Kidney (tissue), 22 donors: ENCODE measurements at places on chromosomes 5 and 9. TPM values are rescaled to one million over a fixed set of nuclear protein-coding genes. Genes with fewer than 3 reads are reported as not detected.

SLC6A19 gene
- 69.3 TPM for polyA plus RNA-seq

FAM81B gene
- polyA plus RNA-seq = 2.3 TPM

PCDHGC4 gene
- polyA plus RNA-seq = not detected

SLC45A2 gene
- polyA plus RNA-seq = 0.22 TPM

ALDH1A1 gene
- 295 TPM for polyA plus RNA-seq

SLCO6A1 gene
- not detected for polyA plus RNA-seq

PANK3 gene
- polyA plus RNA-seq = 7.7 TPM

CARTPT gene
- polyA plus RNA-seq = not detected

MAPK9 gene
- polyA plus RNA-seq = 17.3 TPM

GLRA1 gene
- polyA plus RNA-seq = not detected

DNA sequence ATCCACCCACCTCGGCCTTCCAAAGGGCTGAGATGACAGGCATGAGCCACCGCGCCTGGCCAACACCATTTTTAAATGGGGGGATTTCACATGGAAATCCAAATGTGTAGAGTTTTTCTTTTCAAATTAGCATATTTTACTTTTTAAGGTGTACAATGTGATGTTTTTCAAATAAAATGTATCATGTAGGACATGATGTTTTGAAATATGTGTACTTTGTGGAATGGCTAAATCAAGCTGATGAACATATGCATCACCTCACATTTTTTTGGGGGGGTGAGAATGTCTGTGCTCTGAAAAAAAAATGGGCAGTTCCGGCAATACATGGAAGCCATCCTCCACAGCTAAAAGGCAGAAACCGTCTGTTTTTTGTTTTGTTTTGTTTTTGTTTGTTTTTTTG lies 3.4 kb upstream of the FAF2 start:
- DNase-seq = no peak

- DNase-seq = no peak
These were observed 14.3 kb downstream of the KDM3B start for GRCh38 chr5:138366632-138367382.

- no peak for DNase-seq
These were observed 27.8 kb downstream of the LARP1 start for GRCh38 chr5:154782812-154783592.

DNA sequence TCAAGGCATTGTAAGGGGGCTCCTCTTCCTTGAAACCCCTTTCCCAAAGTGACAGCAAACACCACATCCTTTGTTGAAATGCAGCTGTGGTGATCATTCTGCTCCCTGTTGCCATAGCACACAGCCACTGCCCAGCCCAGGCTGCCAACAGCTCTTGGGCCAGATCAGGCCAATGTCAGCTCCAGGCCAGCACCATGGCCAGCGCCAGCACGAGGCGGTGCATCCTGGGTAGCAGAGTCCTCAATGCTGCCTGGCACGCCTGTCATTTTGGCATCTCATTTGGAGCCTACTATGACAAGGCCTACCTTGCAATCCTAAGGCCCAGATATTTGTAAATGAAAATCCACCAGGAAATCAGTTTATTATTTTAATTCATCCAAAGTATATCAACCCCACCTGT lies 390.6 kb downstream of the DNAH5 start:
- no peak for DNase-seq

- no peak for DNase-seq
These were observed 75.0 kb upstream of the FRRS1L start for GRCh38 chr9:109242014-109242413.

GRCh38 chr5:38968665-38969064 lies 105.5 kb downstream of the RICTOR start:
- DNase-seq = no peak

- DNase-seq = no peak
These were observed 11.8 kb upstream of the SEC16A start for GRCh38 chr9:136494531-136495215.

GRCh38 chr9:96487949-96488348 lies 38.0 kb downstream of the HABP4 start:
- DNase-seq = no peak

GRCh38 chr9:33992632-33993031 lies 56.1 kb downstream of the UBAP2 start:
- DNase-seq = no peak

DNA sequence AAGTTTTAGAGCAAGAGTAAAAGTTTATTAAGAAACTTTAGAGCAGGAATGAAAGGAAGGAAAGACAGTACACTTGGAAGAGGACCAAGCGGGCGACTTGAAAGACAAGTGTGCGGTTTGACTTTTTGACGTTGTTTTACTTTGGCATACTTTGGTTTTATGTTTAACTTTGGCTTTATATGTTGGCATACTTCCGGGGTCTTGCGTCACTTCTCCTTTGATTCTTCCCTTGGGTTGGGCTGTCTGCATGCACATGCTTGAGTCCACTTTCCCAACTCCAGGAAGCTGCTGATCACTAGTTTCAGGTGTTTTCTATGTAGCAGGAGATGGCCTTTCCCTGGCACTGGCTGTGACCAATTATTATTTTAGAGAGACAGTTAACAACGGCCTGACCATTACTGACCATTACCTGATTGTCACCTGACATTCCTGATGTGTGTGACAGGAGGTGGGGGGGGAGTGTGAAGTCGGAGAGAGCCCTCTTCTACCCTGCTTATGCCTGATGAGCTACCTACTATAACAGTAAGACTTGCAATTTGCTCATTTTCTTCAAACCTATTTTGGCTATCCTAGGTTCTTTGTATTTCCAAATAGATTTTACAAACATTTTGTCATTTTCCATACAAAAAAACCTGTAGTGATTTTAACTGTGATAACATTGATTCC lies 45.5 kb downstream of the TNFSF8 start:
- no peak for DNase-seq

GRCh38 chr5:167245868-167246267 lies 1045.6 kb upstream of the WWC1 start:
- DNase-seq = no peak
